ENCODE measurements at places on chromosomes 3 and 15. TPM values are rescaled to one million over a fixed set of nuclear protein-coding genes. Genes with fewer than 3 reads are reported as not detected.

SLC12A8 gene
- polyA plus RNA-seq: 11.0 TPM

C3orf85 gene
- polyA plus RNA-seq: not detected

TTLL13 gene
- polyA plus RNA-seq: 0.04 TPM

TEX264 gene
- 51.0 TPM for polyA plus RNA-seq

XXYLT1 gene
- 10.6 TPM for polyA plus RNA-seq

SH3GL3 gene
- polyA plus RNA-seq: 0.41 TPM

POMGNT2 gene
- polyA plus RNA-seq: 24.0 TPM

GRCh38 chr15:58164926-58165325 is 26.7 kb downstream of the AQP9 start:
- DNase-seq: no peak

- no peak for DNase-seq
These were observed 6.3 kb upstream of the SCN5A start for GRCh38 chr3:38655708-38656300.

DNA sequence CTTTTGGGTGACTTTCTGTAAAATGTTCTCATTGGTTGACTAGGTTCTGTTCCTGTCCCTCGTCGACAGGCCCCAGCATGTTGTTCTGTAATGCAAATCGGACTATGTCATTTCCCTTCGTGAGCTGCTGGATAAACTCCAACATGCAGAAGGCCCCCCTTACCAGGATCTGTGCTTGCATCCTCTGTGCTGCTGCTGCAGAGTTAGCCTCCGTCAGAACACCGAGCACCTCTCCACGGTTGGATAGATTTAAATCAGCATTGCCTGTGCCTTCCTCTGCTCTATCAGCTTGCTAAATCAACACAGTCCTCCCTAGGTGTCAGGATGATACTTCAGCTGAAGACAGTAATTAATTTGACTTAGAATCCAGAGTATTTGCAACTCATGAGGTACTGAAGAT is 12.7 kb upstream of the MINDY4B start:
- no peak for DNase-seq

- no peak for DNase-seq
These were observed 22.5 kb upstream of the AQP9 start for GRCh38 chr15:58115692-58116091.

GRCh38 chr3:156602424-156602823 is 47.5 kb upstream of the SSR3 start:
- DNase-seq: no peak

DNA sequence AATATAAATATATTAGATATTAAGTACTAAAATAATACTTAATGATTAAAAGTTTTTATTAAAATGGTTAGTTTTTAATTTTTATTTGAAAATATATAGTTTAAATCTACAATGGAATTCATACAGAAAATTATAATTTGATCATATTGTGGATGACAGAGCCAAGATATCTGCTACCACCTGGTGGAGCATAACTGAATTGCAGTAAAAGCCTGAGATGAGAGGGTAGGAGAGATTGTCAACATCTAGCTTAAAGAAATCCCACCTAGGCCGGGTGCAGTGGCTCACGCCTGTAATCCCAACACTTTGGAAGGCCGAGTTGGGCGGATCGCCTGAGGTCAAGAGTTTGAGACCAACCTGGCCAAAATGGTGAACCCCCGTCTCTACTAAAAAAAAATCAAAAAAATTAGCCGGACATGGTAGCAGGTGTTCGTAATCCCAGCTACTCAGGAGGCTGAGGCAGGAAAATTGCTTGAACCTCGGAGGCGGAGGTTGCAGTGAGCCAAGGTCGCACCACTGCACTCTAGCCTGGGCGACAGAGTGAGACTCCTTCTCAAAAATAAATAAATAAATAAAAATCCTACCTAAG is 25.1 kb upstream of the CSTA start:
- DNase-seq: no peak

DNA sequence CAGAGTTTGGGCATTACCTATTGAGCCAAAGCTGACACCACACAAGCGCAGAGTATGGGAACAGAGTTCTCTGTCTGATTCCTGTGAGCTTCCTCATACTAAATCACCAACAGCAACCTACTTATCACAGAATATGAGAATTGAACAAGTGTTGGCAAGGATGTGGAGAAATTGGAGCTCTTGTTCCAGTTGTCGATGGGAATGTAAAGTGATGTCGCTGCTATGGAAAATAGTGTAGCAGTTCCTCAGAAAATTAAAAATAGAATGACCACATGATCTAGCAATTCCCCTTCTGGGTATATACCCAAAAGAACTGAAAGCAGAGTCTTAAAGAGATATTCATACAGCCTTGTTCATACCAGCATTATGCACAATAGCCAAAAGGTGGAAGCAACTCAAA is 33.4 kb downstream of the CD86 start:
- DNase-seq: no peak

DNA sequence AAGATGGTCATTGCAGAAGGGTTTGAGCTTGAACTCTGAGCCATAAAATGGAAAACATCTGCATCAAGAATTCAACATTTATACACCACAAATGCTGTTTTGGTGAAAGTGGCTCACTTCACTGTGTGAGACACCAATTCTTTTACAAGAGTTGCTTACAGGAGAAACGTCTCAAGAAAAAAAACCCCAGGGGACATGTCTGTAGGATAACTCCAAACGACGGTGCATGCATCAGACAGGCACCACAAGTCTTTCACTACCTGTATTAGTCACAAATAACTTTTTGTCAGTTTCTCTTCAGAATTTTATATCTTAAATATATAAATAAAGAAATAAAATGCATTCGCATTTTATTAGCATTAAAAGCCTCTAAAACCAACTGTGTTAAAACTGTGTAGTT is 164.3 kb downstream of the EFHB start:
- DNase-seq: no peak

- no peak for DNase-seq
These were observed 11.2 kb downstream of the CD200R1 start for GRCh38 chr3:112963683-112964082.

DNA sequence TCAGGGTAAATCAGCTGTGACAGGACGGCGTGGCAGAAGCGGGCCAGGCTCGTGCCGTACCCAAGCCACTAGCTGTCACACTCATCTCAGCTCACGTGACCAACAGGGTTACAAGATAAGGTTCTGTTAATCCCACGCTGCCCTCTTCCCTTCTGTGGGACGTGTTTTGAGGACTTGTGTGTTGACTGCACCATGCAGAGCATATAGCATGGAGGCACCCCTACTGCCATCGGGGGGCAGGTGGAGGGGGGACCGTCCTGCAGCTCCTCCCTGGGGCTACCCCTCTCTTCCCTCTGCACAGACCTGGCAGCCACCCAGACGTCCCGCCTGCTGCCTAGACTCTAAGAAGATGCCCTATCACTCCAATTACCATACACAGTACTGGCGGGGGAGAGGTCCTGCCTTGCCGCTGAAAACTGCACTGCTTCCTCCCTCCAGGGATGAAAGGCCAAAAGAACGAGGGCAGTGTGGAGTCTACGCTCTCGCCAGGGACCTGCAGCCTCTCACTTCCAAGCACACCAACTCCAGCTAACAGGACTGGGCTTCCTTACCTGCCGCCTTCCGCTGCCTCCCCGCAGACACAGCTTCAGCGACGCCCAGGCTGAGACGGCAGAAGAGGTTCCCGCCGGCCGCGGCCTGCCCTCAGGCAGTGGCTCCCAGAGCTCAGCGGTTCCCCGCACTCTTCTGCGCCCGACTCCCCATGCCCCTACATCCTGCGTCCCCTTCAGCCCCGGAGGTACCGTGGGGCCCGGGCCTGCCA is at the start of gene TNK2:
Gene TNK2 (minus strand): TSS at position 618 of the 760 bp plus-strand sequence. CDS start 19,963 bp downstream, outside the sequence.
- DNase-seq: no peak

- no peak for DNase-seq
These were observed 7.9 kb upstream of the DOCK3 start for GRCh38 chr3:50666837-50667236.

GRCh38 chr15:36831904-36832287 is 252.5 kb downstream of the CDIN1 start:
- no peak for DNase-seq

All from ovary (tissue), 10 donors.